ENCODE measurements at places on chromosomes 16 and 17.

GRCh38 chr16:23498863-23499262 lies 11.4 kb downstream of the GGA2 start:
- DNase-seq: no peak

- DNase-seq: no peak
These were observed 70.4 kb upstream of the SMURF2 start for GRCh38 chr17:64732336-64733006.

DNA sequence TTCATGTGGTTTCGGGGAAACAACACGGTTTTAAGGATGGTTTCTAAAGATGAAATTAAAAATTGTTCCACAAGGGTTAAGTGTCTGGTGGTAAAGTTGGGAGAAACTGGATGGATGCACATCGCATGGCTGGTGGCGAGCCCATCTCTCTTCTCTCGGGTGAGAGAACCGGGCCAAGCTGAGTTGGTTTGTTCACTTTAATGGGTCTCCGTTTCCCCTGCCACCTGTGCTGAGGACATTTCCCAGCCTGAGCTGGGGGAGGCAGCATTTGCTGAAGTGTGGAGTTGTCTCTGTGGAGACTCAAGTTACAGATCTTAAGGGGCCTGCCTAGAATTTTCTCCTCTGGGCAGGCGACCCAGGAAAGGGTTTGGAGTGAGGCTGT lies 7.9 kb downstream of the FUS start:
- no peak for DNase-seq

- DNase-seq: no peak
These were observed at the start of gene CACNG1 for GRCh38 chr17:67044016-67044772. Gene CACNG1, plus strand, starts transcription at chr17:67044554. Its CDS starts 107 bp downstream, at chr17:67044661.

DNA sequence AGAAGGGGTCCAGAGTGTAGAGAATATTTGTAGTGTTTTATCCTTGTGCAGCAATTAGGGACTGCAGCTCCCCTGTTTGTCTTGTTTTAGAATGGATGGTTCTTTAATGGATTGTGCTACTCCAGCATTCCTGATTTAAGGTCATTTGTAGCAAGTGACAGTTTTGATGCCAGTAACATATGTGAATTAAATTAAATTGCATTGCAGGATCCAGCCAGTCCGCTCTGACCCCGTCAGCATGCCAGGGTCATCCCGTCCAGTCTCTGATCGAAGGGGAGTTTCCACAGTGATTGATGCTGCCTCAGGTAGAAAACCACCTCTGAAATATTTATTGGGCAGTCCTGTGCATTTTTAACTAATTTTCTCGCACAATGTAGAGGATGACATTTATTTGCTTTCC lies 315.4 kb upstream of the TBX2 start:
- no peak for DNase-seq

DNA sequence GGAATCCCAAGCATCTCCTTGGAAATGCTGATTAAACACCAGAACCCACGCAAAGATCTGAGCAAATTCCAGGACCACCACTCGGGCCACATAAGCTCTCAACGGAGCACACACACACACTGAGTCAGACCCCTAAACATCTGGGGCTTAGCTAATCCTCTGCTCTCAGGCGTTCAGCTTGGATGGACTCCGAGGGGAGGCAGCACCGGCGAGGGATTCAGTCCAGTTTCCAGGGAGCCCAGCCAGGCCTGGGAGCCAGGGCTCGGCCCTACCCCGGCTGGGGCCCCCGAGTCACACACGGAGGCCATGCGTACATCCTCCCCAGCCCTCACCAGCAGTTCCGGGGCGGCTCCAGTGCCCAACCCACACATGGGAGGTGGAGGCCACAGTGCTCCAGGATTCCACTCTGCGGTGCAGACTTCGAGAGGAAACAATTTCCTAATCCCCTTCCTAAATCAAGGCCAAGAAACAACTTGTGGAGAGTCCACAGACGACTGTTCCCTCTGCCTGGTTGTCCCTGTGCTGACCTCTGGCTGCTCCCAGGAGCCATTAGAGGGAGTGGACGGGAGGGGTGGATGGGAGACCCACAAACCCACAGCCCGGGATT lies 70.5 kb downstream of the GAS7 start:
- DNase-seq: no peak
